ENCODE measurements at places on chromosomes 5 and 9. TPM values are rescaled to one million over a fixed set of nuclear protein-coding genes. Genes with fewer than 3 reads are reported as not detected.

GRCh38 chr9:93020151-93020550 lies 38.4 kb upstream of the SUSD3 start:
- DNase-seq: no peak

GRCh38 chr5:19488786-19489185 lies 499.2 kb downstream of the CDH18 start:
- DNase-seq: no peak

B4GALT1 gene
- 0.82 TPM for total RNA-seq

- no peak for DNase-seq
Measured at GRCh38 chr9:120944434-120944843, 17.8 kb upstream of the TRAF1 start.

GRCh38 chr9:130565792-130566191 lies 13.6 kb upstream of the FUBP3 start:
- DNase-seq: no peak

- no peak for DNase-seq
Measured at GRCh38 chr5:56112526-56113121, 117.9 kb upstream of the IL6ST start.

DNA sequence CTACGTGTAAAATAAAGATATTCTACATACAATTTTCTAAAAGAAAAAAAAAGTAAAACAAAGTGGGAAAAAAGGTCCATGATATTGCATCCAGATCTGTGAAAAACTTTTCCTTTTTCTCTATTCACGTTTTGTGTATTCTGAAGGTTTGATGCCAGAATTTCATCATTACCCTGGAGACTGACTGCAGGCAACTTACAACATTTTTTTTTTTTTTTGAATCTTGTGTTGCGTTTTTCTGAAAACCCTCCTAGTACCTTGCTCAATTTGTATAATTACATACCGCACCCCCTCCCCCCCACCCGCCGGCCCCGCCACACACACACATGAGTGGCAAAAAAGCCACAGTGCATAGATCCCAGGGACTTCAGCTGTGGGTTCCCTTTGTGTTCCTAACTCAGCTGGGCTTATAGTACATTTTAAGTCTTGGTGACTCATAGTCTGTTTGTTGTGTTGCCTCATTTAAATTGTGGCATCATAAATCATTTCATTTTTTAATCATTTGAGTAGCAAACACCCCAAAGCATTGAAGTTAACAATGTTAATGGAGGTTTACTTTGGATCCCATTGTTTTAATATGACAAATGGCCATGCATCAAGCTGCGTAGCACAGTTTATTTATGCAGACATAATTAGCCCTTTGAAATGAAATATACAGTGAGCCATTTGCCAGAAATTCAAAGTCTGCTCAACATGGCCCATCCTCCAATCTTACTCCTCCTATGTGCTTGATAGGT lies 36.0 kb downstream of the PRDM6 start:
- no peak for DNase-seq

- DNase-seq: no peak
Measured at GRCh38 chr5:14086261-14086660, 56.9 kb upstream of the TRIO start.

SPACA9 gene
- 2.0 TPM for total RNA-seq

- DNase-seq: no peak
Measured at GRCh38 chr9:104300124-104300523, 203.9 kb upstream of the OR13F1 start.

GRCh38 chr5:88480801-88481499 lies 212.3 kb upstream of the TMEM161B start:
- DNase-seq: no peak

DNA sequence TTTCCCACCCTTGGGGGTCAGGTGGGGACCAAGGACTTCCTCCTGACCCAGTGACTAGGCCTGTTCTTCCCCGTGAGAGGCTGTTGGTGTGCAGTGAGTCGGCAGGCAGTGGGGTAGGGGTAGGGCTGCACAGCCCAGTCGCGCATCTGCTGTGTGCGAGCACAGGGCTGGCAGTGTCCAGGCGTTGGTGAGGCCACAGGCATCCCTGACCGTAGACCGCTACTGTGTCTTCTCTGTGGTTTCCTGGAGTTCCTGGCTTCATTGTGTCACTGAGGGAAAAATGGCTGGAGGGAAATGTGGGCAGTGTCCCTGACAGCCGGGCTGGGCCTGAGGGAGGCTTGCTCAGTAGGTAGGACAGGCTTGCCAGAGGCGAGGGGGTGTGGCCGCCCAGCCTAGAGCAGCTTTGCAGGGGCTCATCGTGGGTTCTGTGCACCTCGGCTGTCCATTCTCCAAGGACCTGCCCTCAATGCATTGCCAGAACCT lies 95.4 kb downstream of the CACNA1B start:
- no peak for DNase-seq

DNA sequence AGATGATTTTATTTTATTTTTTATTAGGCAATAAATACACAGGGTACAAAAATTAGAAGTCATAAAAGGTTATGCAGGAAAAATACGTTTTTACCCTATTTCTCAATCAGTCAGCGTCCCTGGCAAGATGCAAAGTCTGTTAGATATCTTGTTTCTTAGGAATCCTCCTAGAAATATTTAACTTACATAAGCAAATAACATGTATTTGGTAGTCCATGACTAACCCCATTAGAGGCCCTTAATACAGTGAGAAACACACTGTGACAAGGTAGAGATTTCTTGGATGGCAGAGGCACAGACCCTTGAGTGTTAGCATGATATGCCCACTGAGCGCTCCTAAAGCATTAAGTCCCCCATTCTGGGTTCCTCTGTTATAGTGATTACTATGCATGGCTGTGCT lies 121.2 kb upstream of the ADAMTSL1 start:
- DNase-seq: no peak

POU5F2 gene
- 2.0 TPM for total RNA-seq

GRCh38 chr5:67353500-67354450 lies 157.2 kb upstream of the CD180 start:
- DNase-seq: peak; percentile 4

DNA sequence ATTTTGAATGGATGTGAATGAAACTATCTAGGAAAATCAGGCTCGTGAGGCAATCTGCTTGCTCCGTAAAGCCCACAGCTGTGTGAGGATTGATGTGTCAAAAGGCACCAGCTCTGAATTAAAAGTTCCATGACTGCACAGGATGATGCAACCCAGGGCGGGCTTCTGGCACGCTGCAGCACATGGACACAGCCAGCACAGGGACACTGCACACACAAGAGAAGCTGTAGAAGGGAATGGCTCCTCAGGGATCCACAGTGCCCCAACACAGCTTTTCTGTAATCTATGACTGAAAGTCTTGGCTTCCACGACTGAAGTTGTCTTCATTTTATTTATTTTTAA lies 151.0 kb downstream of the GCNT1 start:
- DNase-seq: no peak

PCDHB14 gene
- total RNA-seq: 12.6 TPM

TRAF1 gene
- 1.6 TPM for total RNA-seq

DNA sequence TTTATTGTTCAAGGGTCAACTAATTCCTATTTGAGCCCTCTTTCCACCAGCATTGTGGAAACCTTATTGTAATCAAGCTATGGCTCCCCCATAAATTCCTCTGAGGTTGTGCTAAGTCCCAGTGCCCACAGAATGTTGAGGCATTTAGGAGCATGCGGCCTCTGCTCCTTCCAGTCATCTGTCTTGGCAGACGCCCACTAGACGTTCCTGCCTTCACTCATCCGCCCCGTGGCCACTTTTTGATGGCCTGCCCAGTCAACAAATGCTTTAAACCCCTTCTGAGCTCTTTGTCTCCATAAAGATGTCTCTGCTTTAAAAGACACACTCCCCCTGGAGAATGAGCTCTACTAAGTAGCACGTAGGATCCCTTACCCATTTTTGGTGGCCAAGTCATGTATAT lies 104.7 kb downstream of the GAS1 start:
- DNase-seq: no peak

- DNase-seq: no peak
Measured at GRCh38 chr9:6040077-6040476, 24.7 kb upstream of the RANBP6 start.

WNT8A gene
- total RNA-seq: 0.82 TPM

DNA sequence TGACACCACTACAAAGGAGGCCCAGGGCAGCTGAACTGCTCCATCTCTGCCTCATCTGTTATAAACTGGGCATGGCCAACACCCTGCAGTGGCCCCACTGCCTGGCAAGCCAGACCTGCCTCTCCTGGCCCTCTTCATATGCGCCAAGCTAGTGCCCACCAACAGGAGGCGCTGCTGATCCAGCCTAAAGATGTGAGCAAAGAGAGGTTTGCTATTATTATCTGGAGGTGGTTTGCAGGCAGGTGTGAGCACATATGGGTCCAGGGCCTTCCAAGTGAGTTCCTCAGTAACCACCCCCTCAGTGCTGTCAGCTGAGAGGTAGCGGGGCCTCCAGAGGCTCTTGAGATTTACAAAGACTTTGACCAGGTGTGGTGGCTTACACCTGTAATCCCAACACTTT lies 232.2 kb downstream of the SYK start:
- no peak for DNase-seq

- no peak for DNase-seq
Measured at GRCh38 chr9:125732562-125732961, 14.6 kb upstream of the PBX3 start.

GRCh38 chr5:34484216-34484920 lies 171.8 kb upstream of the RAI14 start:
- DNase-seq: no peak

DNA sequence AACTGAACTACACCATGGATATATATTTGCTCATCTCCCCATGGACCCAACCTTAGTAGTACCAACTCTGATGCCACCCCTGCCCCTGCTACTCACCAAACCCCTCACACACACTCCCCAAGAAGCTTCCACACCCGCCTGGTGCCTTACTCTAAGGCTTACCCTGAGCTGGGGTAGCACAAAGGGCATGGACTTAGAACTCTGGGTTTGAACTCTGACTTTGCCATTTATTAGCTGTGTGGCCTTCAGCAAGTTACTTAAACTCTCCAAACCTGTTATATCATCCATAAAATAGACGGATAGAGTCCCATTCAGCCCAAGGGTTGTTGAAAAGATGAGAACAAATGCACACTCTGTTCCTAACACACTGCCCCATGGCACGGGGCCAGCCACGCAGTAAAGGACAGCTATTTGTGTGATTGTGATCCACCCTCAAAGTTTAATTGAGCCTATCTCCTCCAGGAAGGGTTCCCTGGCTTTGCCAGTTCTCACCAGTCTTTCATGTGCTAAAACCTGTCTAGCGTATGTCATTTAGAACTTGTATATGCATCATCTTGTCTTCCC lies 111.0 kb downstream of the KLHL3 start:
- no peak for DNase-seq

- DNase-seq: no peak
Measured at GRCh38 chr5:112014783-112015395, 257.9 kb upstream of the NREP start.

SPINK5 gene
- total RNA-seq: not detected

ZNF354C gene
- total RNA-seq: 55.0 TPM

GRCh38 chr5:17118631-17119030 lies 98.8 kb upstream of the BASP1 start:
- DNase-seq: peak; percentile 55

HAPLN1 gene
- total RNA-seq: 5.7 TPM

GRCh38 chr9:81393985-81394811 lies 295.1 kb downstream of the TLE1 start:
- no peak for DNase-seq

- DNase-seq: no peak
Measured at GRCh38 chr5:101637599-101637998, 658.5 kb downstream of the SLCO4C1 start.

DNA sequence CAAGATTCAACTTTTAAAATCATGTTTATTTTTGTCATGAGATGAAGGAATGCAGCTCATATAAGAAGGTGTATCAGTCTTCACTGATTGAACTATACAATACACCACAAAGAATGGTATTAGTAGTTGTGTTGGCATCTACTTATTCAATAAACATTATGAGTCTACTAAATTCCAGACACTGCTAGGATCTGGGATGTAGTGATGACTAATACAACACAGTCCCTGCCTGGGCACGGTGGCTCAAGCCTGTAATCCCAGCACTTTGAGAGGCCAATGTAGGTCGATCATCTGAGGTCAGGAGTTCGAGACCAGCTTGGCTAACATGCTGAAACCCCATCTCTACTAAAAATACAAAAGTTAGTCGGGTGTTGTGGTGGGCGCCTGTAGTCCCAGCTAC lies 171.4 kb upstream of the NFIB start:
- DNase-seq: no peak

DNA sequence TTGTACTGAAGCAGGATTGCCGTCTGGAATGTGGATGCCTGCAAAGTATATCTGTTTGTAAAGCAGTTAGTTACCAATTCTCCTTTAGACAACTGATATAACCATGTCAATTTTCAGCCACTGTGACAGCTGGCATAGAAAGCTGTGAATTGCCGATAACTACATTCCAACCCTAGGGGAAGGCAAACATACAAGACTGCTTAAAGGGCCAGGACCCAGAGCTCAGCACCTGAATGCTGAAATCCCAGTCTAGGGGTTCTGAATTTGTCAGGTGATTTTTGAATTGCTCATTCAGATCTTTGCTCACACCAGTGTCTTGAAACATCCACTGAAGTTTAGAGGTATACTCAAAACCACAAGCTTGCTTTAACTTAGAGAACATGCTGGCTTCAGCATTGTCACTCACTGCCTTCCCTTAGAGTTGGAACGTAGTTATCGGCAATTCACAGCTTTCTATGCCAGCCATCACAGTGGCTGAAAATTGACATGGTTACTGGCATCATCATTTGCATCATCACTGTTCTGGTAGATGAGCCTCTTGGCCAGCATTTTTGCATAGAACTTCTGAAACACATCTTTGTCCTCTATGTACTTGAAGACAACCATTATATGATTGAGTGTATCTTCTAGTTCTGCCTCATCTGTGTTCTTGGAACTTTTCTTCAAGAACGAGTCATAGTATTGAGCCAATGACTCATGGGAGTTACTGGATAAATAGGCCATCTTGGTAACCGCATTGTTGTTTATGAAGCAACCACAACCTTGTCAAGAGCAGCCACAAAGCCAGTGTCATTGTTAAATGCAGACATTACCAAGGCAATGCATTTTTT lies 82.1 kb downstream of the CCDC192 start:
- DNase-seq: no peak

- DNase-seq: no peak
Measured at GRCh38 chr9:82404196-82404870, 415.8 kb downstream of the SPATA31D1 start.

DNA sequence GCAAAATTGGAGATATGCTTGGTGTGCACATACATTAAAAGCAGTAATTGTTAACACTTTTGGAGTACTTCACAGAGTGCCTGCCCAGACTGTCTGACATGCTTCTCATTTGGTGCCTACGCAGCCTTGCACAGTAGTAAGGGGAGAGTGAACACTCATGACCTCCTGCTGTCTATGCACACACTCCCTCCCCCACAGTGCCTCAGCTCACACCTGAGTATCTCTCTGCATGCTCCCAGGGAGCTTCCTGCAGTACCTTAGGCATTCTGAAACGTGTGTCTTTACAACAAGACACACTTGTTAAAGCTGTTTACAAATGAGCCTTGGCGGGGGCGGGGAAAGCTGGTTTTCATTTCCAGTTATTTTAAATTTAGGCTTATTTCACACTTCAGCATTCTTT lies 18.0 kb downstream of the MAP3K1 start:
- DNase-seq: no peak

EMB gene
- 6.5 TPM for total RNA-seq
